ENCODE measurements at places on chromosomes 16 and 17.

DNA sequence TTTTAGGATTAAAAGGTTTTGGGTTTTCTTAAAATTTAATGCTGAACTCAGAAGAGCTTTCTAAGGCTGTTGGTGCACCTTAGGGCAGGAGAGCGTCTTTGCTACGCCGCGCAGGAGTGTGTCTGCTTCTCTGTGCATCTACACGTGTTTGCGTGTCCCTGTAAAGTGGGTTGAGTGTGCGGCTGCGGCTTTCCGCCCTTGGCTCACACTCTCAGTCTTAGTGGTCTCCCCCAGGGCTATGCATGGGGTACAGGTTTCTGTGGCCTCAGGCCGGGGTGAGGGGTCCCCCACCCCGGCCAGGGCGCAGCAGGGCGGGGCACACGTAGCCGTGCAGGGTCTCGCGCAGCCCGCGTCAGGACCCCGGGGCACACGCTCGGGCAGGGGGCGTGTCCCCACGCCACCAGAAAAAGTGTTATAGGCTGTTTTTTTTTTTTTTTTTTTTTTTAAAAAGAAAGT, 727 bp upstream of the TENT4B start:
- DNase-seq = no peak

- DNase-seq = no peak
Measured at GRCh38 chr17:81063106-81064093, 28.4 kb downstream of the BAIAP2 start.

- DNase-seq = peak; percentile 99
Measured at GRCh38 chr16:4253394-4254150, 11.7 kb upstream of the SRL start.

- DNase-seq = no peak
Measured at GRCh38 chr17:52606590-52606989, 448.1 kb upstream of the CA10 start.

GRCh38 chr17:17018612-17019429, 23.4 kb upstream of the MPRIP start:
- DNase-seq = peak; percentile 55

DNA sequence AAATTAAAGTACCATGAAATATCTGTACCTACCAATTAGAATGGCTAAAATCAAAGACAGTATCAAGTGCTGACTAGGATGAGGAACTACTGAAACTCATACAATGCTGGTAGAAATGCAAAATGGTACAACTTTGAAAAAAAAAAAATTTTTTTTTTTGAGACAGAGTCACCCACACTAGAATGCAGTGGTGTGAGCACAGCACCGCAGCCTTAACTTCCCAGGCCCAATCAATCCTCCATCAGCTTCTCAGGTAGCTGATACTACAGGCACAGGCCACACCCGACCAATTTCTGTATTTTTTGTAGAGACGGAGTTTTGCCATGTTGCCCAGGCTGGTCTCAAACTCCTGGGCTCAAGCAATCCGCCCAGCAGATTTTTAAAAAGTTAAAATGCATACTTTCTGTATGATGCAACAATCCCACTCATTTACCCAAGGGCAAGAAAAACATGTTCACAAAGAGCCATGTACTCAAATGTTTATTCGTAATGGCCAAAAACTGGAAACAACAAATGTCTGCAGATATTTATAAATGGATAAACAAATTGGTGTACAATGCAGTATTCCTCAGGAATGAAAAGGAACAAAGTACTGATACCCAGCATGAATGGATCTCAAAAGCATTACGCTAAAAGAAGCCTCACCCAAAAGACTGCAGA, 8.7 kb downstream of the SMURF2 start:
- no peak for DNase-seq

- DNase-seq = no peak
Measured at GRCh38 chr16:55470533-55471371, 8.2 kb upstream of the MMP2 start.

GRCh38 chr16:57711346-57711745, 16.7 kb downstream of the DRC7 start:
- no peak for DNase-seq

DNA sequence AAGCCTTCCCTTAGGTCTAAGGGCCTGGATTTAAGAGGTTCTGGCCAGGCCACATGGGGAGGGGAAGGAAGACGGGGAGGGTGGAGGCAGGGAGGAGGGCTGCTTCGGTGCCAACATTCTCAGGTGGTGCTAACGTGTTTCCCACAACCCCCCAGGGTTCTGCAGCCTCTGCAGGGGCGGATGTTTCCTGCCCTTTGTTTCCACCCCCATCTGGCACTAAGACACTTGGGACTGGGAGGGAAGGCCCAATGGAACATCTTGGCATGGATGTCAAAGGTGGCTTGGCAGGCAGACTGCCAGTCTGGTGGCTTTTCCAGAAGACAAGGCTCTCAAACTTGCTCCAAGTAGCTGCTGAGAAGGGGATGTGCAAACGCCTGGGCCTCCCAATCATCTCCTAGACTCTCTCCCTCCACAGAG, 12.7 kb downstream of the HIC1 start:
- DNase-seq = no peak

DNA sequence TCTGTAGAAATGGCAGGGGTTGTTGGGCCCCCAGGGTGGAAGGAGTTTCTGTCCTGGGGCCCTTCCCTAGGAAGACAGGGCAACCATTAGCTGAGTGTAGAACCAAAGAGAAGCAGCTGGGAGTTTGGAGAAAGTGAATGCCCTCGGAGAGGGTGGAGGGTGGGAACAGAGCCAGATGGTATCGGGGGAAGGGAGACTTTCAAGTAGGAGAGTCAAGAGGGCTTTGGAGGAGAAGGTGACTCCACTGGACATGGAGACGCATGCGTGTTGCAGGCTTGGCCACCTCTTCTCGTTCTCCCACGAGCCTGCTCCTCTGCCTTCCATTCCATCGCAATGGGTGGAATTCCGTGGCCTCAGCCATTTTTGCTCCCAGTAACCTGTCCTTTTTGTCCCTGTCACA, 19.4 kb downstream of the SLC47A1 start:
- DNase-seq = no peak

GRCh38 chr17:66432411-66432957, 130.1 kb downstream of the PRKCA start:
- DNase-seq = no peak

DNA sequence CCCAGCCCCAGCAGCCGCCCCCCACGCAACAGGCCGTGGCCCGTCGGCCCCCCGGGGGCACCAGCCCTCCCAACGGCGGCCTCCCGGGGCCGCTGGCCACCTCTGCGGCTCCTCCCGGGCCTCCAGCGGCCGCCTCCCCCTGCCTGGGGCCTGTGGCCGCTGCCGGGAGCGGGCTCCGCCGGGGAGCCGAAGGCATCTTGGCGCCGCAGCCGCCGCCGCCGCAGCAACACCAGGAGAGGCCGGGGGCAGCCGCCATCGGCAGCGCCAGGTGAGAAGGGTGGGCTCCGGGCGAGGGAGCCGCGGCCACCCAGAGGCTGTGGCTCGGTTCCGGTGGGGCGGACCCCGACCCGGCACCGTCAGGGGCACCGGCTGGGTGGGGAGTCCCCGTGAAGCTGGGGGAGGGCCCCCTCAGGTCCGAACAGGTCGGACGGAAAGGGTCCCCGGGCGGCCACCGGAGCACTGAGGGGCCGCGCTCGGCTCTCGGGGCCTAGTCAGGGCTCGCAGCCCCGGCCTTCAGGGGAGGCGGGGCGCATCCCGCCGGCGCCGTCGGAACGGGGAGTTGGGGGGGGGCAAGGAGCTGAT, 583 bp downstream of the ATXN2L start:
- no peak for DNase-seq

GRCh38 chr17:13616031-13616430, 14.3 kb upstream of the HS3ST3A1 start:
- DNase-seq = no peak

DNA sequence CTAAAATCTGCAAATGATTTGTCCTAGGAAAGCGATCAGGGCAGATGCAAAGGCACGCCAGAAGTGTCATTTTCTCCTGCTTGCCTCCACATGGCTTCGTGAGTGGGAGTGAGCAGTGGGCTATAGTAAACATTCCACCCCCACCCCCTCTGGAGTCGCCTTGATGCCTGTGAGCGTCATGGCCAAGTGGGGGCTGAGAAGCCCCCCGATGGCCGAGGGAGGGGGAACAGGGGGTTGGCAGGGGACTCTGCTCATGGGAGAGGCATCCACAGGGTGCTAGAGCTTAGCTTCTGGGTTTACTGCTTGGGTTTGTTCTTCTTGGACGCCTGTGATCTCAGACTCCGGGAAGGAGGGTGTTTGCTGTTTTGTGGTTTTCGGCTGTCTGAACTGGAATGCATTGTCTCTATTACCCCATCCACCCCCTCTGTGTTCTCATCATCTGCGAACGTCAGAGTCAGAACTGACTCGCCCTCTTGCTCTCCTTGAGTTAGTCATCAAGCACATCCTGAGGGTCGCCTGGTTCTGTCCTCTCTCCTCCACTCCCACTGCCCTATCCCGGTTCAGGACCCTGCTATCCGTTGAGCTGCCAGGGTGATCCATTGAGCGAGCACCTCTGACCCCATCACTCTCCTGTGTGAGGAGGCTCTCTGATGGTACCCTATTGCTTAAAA, 15.4 kb downstream of the TNS4 start:
- peak; percentile 91 for DNase-seq

DNA sequence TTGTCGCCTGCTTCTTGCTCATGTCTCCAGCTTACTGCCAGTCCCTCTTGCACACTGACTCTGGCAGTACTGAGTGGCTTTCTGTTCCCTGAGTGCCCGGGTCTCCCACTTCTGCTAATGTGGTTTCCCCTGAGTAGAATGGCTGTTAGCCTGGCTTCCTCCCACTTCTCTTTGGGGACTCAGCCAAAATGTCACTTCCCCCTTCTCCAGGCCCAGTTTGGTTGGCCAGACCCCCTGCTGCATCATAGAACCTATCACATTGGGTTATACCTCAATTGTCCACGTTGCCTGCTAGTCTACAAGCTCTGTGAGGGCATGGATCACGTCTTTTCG, 304.4 kb downstream of the HS3ST3B1 start:
- no peak for DNase-seq

DNA sequence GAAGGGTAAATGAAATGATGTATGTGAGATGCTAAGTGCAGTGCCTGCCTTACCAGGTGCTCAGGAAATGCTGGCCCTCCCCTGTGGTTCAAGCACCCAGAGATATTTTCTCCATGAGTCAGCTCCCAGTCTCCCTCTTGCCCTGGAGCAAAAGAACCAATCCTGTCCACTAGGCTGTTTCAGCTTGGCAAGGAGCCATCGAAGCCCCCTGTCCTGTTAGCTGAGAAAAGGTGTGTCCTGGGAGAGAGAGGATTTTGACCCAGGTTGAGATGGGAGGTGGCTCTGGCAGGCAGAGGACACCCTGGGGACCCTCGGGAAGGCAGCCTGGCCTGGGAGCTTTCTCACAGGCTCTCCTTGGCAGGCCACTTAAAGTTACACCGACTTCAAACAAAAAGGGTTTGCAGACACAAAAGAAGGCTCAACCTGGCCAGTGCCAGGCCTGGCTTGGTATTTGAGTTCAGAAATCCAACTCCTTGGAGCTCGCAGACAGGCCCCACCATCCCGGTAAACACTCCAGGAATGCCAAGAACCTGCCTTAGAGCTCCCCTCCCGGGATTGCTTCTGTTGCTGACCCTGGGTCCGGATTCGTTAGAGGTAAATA, 29.6 kb downstream of the NTN1 start:
- peak; percentile 87 for DNase-seq

DNA sequence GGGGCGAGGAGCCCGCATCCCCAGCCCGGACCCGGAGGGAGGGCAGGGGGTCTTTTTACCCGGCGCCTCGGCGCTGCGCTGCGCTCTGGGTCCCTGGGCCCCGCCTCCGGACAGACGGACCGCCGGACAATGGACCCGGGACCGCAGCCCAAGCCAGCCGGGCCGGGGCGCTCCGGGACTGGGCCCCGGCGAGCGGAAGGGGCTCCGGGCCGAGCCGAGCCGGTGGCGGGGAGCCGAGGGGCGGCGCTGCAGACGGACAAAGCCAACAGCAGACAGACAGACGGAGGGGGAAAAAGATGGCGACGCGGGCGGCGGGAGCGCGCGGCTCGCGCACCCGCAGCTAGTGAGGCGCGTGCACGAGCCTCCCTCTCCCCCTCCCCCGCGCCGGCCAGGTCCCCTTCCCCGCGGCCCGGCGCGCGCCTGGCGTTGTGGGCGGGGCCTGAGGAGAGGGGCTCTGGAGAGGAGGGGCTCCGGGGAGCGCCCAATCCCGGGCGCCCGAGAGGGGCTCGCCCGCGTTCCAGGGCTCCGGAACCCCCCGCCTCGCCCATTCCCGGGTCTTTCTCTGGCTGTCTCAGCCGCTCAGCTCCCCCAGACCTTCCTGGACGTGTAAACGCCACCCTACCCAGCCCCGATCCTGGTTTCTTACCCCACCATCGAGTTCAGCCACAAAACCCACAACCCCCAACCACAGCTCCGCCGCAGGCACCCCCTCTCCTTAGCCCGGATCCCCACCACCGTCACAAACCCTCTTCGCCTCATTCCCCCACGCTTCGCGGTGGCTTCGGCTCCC, at the start of gene ZNF821:
Gene ZNF821 (minus strand): TSS at position 334 of the 790 bp plus-strand sequence. CDS start 4,236 bp downstream, outside the sequence.
- no peak for DNase-seq

All from RWPE2 (cell line).